CD8-positive, alpha-beta memory T cell (primary cell): ENCODE measurements at places on chromosomes 6 and 20. TPM values are rescaled to one million over a fixed set of nuclear protein-coding genes. Genes with fewer than 3 reads are reported as not detected.

GRCh38 chr6:132320007-132320406, 81.3 kb downstream of the MOXD1 start:
- no peak for DNase-seq

- DNase-seq: no peak
Measured at GRCh38 chr6:16049168-16049567, 79.7 kb upstream of the MYLIP start.

- DNase-seq: no peak
Measured at GRCh38 chr6:30893001-30893591, 8.8 kb downstream of the DDR1 start.

- no peak for DNase-seq
Measured at GRCh38 chr6:91276315-91276714, 689.4 kb upstream of the MAP3K7 start.

DNA sequence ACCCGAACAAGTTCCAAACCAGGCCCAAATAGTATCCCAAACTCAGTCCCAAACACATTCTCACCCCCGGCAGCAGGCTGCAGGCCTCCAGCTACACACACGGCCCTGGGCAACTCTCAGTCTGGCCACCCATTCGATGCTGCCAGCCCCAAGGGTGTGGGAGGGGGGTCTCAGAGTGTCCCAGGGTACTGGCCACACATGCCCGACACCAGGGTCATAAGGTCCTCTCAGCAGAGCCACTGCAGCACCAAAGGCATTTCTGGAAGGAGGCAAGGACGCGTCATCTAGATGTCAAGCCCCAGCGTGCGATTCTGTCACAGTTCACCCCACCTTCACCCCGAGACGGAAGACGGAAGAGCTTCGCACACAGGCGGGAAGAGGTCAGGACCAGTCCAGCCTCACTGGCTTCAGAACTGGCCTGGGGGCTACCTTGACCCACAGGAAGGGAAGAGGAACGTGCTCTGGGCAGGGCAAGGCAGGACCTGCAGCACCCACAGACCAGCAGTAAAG, 9.5 kb downstream of the MYL9 start:
- DNase-seq: no peak

DNA sequence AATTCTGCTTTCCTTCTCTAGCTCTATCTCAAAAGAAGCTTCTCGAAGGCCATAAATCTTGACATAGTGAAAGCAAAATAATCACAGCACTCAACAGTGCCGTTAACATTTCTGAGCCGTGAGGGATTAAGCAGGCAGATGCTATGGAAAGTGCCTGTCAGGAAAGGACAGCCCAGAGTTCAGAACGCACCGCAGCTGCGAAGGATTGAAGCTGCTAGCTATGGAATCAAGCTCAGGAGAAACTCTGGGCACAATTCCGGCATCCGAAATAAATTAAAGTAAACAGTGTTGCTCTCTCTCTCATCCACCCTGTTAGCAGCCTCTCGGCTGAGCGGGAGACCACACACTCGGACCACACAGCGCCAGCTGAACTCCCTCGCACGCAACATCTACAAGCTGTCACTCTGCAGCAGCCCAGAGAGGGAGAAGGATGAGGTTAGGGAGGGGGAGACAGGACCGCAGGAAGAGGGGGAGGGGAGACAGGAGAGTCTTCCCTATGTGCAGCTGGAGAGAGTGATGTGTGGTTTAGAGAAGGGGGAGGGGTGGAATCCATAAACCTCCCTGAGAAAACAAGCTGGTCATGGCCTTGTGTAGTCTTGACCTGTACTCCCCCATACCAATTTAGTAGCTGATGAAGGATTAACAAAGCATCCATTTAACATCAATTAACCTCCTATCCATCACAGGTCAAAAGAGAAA, 9.0 kb downstream of the EXOC2 start:
- no peak for DNase-seq

GRCh38 chr20:59566631-59567524, 37.5 kb upstream of the PHACTR3 start:
- DNase-seq: no peak

FUCA2 gene
- 12.3 TPM for total RNA-seq

STK4 gene
- total RNA-seq: 210 TPM

GTSF1L gene
- not detected for total RNA-seq

DNA sequence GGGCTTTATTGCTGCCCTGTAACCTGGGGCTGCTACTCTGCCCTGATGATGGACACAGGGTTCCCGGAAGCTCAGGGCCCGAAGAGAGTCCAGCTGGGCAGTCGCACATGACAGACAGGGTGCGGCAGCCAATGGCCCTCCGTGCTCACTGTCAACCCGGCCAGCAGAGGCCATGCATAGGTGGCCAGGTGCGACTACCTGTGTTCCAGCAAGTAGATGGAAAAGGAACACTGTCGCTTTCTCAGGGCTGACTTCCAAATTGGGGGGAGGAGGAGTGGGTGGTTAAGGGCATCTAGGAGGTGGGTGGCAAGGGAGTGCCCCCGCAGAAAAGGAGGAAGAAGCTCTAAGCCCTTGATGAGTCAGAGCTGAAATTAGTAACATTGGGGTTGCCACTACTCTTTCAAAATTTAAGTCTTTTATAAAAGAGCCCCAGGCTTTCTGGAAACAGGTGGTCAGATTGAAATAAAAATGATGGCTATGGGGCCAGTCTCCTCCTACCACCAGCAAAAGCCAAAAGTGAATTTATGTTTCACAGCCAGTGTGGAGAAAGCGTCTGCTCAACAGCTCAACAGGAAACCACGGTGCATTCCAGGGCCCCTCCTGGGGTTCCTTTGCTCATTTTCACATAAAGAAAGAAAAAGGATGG, 2.3 kb upstream of the RAMACL start:
- DNase-seq: no peak

ZBTB12 gene
- 4.3 TPM for total RNA-seq

MRAP2 gene
- total RNA-seq: not detected

DNA sequence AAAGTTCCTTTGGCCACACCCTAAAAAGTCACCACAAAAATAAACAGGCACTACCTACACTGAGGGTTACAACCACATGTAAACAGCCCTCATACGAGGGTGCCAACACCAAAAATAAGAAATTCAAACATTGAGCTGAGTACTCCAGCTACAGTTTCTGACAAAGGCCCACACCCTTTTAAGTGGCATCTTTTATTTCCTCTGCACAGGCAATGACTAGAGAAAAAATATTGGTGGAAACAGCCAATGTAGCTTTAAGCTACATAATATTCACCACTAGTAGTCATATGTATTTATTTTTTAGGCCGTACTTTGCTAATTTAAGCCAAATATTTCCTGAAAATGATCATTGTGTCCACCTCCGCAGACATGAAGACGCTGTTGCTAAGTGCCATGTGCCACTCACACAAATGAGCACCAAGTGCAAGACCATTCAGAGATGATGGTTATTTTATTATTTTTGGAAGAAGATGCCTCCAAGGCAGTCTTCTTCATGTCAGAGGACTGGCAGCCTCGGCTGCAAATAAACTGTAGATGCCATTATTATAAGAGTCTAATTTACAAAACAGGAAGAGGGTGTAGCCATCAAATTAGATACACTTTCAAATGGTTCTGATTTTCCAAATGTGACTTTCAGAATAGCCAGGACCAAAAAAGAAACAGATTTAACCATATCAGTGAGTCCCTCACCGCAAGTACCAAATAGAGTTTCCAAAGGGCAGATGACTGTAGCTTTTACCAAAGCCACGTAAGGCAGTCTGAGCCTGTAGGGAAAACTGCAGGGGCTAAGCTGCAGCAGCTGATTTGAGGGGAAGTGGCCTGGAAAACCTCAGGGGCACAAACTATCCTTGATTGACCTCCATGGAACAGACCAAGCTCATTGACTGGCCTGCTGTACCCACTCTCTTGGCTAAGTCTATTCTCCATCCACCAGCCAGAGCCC, 13.4 kb downstream of the CYP24A1 start:
- no peak for DNase-seq

DNA sequence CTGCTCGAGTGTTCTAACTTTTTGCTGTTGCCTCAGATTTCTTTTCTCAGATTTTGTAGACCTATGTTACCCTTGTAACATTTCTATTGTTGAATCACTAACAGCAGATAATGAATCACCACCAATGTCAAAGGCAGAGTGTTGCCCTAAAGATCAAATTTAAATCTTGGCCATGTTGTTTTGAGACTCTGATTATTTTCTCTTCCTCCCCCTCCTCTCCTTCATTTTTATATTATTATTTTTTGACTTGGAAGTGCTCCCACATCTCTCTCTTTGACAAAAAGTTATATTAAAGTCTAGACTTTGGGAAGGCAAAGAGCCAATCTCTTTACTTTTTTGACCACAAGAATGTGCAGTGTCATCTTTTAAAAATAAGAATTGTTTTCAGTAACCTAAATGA, 422.7 kb downstream of the NKAIN2 start:
- DNase-seq: no peak

GRCh38 chr6:16007146-16007545, 121.7 kb upstream of the MYLIP start:
- DNase-seq: no peak

GRCh38 chr6:96058082-96058481, 42.3 kb downstream of the FUT9 start:
- no peak for DNase-seq

REM1 gene
- not detected for total RNA-seq

- no peak for DNase-seq
Measured at GRCh38 chr6:56445818-56446217, 196.9 kb downstream of the DST start.

DNA sequence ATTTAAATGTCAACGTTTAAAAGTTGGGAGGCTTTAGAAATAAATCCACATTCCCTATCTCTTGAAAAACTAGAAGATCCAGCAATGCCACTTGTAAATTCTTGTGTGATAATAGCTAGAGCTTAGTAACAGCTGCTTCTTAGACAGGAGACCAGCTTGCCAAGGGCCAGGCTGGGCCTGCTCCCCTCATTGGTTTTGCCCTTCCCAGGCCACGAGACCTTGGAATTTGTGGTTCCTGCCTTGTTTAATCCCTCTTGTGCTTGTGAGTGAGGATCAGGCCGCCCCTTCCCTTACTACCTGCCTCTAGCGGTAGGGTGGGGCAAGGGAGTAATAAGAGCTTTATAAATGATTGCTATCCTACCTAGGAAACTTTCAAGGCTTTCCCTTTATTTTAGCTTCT, 363.5 kb downstream of the SYNE1 start:
- DNase-seq: no peak

DNA sequence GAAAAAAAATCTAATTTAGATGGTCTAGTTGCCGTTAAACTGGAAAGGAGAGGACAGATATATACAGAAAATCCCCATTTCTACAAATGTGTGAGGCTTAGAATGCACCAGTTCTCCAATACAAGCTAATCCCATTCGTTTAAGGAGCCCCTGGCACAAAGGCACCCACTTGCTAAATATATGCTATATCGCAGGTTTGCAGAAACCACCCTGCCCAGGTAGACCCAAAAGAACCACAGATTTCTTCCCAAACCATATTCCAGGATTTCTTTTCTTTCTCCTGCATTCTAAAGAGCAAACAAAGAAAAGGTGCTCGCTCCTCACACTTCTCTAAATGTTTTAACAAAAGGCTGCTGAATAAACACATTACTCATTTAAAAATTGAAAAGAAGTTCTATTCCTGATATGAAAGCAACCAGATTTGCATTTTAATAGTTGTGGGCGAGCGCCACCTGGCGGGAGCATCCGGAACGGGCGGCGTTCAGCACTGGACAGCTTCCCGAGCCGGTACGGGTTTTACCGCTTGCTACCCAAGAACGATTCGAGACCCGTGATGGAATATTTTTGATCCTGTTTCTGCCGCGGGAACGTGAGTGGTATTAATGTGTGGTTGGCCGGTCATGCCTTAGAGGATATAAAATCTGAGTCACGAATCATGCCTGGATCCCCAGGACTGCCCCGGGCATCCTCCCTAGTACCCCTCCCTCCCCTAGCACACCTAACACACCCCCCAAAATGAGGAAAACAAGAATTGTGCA, 2.1 kb downstream of the PTPRT start:
- no peak for DNase-seq

DNA sequence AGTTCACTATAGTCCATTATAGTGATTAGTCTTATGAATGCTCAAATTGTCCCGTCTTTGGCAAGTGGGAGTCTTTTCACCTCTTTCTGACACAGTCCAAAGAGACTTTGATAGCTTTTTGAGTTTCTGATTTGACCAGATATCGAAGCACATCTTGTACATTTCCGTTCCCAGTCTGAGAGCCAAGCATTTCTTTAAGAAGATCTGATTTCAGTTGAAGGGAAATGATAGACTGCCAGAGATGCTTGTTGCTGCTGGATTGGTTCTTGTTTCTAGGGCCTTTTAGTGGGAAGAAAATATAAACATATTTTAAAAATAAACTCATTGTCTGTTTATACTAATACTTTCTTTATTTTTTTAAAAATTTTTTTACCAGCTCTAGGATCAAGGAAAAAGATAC, 54.1 kb upstream of the IER3 start:
- no peak for DNase-seq

- no peak for DNase-seq
Measured at GRCh38 chr6:114282292-114282691, 60.5 kb downstream of the HS3ST5 start.

GPX5 gene
- total RNA-seq: not detected

- no peak for DNase-seq
Measured at GRCh38 chr6:13418844-13419243, 68.6 kb downstream of the GFOD1 start.

DNA sequence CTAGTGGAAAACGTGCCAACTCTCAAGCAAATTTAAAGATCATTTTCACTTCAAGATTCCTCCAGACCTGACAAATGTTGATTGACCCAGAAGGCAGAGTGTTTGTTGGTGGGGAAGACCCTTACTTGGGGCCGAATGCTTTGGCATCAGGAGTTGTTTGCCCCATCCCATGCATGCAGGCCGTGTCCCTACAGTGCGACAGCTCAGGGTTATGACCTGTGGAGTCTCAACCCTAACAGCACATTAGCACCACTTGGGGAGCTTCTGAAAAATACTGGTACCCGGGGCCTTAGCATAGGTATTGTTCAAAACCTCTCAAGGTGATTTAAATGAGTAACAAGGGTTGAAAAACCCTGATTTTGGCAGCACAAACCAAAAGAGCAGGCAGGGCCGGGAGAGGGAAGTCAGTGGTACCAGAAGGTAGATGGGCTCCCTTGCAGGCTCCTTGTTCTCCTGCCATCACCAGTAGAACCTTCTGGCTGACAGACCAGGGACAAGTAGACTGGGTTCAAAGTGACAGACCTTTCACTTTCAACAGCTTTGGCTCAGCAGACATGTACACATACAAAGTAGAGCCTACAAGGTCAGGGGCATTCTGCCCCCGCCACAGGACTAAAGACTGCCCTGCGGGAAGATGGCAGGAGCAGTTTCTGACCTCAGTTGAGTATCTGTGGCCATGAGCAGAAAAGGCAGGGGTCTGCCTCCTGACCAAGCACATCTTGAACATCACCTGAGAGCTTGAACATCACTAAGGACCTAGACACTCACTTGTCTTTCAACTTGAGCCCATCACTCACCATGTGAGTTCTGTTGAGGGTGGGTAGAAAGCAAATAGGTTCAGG, 39.6 kb downstream of the PLCG1 start:
- no peak for DNase-seq
